ENCODE measurements at places on chromosomes 6 and 20. TPM values are rescaled to one million over a fixed set of nuclear protein-coding genes. Genes with fewer than 3 reads are reported as not detected.

THBD gene
- total RNA-seq, result 0.14 TPM

GRCh38 chr6:121398127-121398526, 37.3 kb upstream of the GJA1 start:
- DNase-seq, result no peak

- no peak for DNase-seq
Measured at GRCh38 chr20:1165941-1166340, 18.8 kb downstream of the TMEM74B start.

DNA sequence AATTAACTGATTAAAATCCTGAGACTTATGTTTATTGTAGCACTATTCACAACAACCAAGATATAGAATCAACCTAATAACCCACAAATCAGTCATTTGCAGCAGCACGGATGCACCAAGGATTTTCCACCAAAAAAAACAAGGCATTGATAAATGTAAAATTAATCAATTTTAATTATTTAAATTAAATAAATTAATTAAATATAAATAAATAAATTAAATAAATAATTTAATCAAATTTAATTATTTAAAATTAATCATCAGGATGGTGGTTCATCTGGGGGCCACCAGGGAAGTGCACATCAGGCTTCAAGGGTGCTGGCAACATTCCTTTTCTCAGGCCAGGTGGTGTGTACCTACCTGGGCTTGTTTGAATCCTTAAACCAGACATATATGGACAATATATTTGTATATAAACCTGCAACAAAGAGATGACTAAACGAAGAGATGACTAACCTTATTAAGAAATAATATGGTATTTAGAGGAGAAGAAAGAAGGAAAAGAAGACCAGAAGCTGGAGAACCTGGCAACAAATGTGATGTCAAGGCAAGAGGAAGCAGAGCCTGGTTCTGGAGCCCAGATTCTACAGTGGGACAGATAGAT, 89.2 kb downstream of the CD164 start:
- no peak for DNase-seq

DNA sequence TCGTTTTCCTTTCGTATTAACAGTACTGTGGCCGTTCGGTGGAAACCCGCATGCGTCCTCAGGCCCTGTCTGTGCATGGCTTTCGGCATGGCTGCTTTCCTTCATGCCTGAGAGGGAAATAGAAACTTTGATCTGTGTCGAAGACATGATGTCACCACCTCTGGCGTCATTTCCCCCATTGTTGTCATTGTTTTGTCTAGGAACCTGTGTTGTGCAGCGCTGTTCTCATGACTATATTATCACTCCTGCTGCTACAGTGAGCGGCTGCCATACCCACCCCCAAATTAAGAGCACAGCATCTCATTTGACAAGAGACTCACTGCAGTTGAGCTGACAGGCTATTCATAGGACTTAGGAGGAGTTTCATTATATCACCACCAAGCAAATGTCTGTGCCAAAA, 172.3 kb downstream of the TMEM242 start:
- no peak for DNase-seq

- no peak for DNase-seq
Measured at GRCh38 chr6:119311514-119312142, 37.9 kb downstream of the MAN1A1 start.

- no peak for DNase-seq
Measured at GRCh38 chr6:68126089-68126749, 508.9 kb upstream of the ADGRB3 start.

GRCh38 chr6:149499066-149499465, 14.3 kb upstream of the ZC3H12D start:
- no peak for DNase-seq

GRCh38 chr6:22596011-22596410, 26.6 kb downstream of the HDGFL1 start:
- no peak for DNase-seq

GRCh38 chr20:22559711-22560318, 24.6 kb downstream of the FOXA2 start:
- DNase-seq, result no peak

DNA sequence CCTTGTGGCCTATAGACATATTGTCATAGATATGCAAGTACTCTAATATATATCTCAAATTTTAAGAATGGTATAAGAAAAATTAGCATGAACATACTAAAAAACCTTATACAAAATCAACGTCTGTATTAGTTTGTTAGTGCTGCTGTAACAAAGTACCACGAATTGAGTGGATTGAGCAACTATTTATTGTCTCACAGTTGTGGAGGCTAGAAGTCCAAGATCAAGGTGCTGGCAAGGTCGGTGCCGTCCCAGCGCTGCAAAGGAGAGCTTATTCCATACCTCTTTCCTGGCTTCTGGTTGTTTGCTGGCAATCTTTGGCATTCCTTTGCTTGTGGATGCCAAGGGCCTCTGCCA, 317.6 kb upstream of the FERMT1 start:
- no peak for DNase-seq
